ENCODE measurements at places on chromosomes 1 and 21.

GRCh38 chr1:206066479-206067171 is 13.7 kb downstream of the RHEX start:
- DNase-seq, result no peak

DNA sequence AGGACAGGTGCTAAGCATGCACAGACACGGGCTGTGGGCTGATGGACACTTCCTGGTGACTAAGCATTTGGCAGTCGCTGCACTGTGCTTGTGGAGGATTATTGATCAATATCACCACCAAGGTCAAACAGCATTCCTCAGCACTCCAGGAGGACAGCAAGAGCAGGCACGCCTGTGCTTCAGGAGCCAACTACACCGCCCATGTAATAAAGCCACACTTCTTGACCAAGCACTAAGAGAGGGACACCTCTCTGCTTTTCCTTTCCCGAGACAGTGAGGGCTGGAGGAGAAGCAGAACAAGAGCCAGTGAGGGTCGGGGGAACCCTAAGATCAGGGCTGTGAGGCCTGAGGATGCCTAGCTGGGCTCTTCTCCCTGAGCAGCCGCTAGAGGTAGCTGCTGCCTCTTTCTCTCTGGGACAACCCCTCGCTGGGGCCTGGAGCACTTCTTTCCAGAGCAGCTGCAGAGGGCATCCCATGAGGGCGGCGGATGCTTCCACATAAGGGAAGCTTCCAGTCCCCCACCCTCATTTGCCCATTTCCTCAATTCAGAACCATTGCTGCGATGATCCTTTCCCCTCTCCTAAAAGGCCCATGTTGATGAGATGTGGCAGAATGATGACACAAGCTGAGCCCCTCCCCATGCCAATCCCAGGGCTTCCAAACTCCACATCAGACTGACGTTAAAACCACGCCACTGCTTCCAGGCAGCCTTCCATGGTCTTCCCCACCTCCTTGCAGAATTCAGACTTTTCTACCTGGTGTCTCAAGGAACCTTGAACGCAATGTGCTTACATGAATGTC is 19.1 kb downstream of the RAB7B start:
- DNase-seq, result peak; percentile 64

- DNase-seq, result no peak
Observed at GRCh38 chr21:45084121-45084520, 9.7 kb downstream of the ADARB1 start.

DNA sequence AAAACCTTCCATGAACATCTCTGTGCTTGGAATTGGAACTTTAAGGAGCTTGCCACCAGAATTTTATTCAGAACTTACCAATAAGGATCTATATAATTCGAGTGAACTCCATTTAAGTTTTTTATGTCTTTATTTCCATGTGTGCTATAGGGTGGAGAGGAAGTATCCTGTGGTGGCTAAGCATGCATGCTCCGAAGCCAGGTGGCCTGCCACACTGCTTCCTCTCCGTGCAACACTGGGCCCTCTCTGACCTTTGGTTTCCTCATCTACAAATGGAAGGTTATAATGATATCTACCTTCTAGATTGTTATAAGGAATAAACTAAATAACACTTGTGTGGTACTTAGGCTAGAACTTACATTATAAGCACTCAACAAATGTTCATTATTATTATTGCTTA is 382.1 kb downstream of the PTPRC start:
- DNase-seq, result no peak

DNA sequence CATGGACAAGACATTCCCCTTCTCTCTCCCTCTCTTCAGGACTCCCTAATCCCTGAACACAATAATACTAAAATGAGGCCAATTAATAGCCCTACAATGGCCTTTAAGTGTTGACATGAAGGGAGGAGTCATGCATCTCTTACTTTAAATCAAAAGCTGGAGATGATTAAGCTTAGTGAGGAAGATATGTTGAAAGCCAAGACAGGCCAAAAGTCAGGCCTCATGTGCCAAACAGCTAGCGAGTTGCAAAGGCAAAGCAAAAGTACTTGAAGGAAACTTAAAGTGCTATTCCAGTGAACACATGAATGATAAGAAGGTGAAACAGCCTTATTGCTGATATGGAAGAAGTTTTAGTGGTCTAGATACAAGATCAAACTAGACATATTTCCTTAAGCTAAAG is 49.5 kb upstream of the CD46 start:
- DNase-seq, result no peak

DNA sequence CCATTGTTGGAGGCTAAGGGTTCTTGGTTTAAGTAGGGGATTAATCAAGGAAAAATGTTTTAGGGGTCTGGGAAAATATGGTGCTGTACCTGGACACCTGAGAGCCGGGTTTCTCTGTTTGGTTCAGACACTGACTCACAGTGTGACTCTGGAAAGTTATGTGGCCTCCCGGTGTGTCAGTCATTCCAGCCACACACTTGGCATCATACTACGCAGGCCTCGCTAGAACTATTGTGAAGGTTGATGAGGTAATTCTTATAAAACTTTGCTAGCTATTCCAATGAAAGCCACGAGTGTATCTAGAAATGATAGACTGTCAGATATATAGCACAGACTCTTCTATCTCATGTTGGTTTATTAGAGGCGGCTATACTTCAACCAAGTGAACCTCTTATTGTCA is 4.8 kb upstream of the CAMSAP2 start:
- no peak for DNase-seq

- no peak for DNase-seq
Observed at GRCh38 chr1:30645807-30646206, 77.6 kb downstream of the MATN1 start.

DNA sequence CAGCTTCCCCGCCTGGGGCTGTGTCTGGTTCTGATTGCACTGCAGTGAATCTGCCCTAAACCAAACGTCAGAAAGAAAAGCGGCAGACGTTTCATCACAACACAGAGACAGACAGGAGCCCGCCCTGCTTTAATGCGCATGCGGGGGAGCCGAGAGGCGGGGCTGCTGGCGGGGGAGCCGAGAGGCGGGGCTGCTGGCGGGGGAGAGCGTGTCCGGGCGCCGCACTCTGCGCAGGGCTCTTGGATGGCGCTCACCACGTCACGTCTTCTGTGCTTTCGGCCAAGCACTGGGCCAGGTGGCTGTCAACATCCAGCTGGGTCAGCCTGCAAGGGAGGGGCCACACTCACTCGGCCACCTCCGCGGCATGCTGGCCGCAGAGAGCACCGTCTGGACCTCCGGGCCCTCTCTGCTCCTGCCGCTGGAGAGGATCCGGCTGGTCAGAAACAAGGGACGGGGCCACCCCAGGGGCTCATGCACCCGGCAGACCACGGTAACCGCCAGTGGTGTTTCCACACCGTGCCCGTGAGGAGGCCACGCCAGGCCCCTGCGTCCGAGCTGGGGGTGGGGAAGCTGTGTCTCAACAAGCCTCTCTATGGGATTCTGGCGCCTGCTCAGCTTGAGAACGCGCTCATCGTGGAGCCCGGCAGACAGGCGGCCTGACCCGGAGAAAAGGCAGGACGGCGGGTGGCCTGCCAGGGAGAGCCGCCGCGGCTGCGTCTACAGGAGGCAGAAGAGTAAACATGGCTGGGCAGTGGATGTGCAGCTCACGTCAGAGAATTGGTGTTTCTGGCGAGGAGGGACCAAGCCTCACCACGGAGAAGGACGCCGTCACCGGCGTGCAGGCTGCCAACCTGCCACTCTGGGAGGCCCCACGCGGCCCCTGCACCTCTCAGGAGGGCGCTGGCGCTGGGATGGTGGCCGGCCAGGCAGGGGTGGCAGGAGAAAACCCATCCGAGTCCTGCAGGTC is 4.8 kb downstream of the FAAP20 start:
- peak; percentile 97 for DNase-seq

DNA sequence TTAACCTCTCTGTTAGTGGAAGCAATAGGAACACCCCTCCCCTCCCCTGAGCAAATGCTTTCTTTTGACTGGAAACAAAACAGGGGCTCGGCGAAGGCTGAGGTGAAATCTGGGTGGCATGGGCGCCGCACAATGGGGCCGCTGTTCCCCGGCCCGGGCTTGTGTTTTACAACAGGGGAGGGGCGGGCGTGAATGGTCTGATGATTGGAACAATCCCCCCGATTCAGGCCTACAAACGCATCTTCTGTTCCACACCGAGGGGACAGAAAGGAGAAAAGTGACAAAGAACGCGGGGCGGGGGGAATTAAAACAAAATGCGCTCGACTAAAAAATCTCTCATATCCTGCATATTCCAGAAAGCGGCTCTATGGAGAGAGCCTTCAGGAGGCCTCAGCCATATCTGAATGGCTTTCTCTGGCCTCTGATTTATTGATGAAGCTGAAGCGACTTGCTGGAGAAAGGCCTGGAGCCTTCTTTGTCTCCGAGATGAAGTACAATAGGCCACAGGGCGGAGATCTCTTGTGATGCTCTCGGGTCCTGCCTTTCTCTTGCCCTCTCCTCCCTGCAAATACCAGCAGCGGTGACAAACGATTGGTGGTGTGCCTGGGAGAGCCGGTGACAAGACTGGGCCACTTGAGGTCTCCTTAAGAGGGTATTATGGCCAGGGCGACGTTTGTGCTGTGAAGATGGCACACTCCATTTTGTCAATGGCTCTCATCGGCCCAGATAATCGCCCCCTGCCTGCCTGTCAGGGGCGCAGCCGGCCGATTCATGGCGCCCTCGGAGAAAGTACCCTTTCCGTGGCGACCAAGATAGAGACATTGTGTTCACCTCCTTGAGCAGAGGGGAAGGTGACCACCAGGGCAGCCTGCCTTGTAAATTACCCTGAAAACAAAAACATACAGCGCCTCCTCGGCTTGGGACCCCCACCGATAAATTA is 47.1 kb upstream of the OLIG2 start:
- no peak for DNase-seq

- DNase-seq, result no peak
Observed at GRCh38 chr1:155272466-155273342, 600 bp downstream of the CLK2 start.

DNA sequence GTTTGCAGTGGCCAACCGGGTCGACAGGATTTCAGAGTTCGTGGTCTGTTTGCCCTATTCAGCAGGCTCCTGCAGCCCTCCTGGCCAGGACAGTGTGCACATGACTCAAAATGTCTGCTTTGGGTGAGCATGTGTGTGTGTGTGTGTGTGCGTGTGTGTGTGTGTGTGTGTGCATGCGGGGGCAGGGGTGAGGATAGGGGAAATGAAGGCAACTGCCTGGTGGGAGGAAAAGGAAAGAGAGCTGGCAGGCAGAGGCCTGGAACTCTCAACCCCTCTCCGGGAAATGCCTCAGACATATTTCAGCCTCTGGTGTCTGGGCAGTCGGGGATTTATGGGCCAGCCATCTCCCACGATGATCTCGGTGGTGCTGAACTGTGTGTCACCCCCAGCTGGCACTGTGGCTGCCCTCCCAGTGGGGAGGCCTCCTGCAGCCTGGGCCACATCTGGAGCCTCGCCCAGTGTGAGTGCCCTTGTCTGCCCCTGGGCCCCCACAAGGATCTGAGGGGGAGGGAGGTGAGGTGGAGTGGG is 15.2 kb downstream of the CDCP2 start:
- peak; percentile 52 for DNase-seq

- DNase-seq, result no peak
Observed at GRCh38 chr1:151210830-151211229, 12.5 kb downstream of the PIP5K1A start.

DNA sequence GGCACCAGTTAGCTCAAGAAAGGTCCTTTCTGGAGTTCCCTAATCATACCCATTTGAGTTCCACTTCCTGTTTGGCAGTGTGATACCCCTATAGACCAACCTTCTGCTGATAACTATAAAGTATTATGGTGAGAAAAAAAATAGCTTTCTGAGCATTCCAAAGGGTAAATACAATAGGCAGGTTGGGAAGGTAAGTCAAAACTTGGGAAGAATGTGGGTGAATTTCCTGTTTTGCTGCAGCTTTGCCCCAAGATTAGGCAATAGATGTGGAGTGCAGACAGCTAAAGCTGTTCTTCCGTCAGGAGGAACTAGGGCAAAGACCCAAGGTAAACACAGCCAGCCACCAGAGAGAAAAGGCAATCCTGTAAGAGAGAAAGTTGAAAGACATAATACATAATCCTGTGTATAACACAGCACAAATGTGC is 49.9 kb upstream of the GUCA2A start:
- DNase-seq, result no peak

GRCh38 chr1:187877220-187877619 is 1048.5 kb downstream of the PLA2G4A start:
- no peak for DNase-seq

DNA sequence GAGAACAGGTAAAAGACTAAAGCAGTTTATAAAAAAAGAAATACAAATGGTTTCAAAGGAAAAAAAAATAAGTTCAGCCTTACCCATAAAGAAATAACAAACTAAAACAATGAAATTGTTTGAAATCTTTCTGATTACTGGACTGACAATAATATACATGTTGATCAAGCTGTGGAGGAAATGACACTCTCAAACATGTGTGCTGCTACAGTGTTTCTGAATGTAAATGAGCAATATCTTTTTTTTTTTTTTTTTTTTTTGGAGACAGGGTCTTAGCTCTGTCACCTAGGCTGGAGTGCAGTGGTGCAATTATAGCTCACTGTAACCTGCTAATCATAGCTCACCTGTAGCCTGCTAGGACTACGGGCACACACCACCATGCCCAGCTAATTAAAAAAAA is 6.5 kb downstream of the EPS15 start:
- DNase-seq, result no peak

- DNase-seq, result no peak
Observed at GRCh38 chr1:6419397-6419803, 319 bp downstream of the HES2 start.

DNA sequence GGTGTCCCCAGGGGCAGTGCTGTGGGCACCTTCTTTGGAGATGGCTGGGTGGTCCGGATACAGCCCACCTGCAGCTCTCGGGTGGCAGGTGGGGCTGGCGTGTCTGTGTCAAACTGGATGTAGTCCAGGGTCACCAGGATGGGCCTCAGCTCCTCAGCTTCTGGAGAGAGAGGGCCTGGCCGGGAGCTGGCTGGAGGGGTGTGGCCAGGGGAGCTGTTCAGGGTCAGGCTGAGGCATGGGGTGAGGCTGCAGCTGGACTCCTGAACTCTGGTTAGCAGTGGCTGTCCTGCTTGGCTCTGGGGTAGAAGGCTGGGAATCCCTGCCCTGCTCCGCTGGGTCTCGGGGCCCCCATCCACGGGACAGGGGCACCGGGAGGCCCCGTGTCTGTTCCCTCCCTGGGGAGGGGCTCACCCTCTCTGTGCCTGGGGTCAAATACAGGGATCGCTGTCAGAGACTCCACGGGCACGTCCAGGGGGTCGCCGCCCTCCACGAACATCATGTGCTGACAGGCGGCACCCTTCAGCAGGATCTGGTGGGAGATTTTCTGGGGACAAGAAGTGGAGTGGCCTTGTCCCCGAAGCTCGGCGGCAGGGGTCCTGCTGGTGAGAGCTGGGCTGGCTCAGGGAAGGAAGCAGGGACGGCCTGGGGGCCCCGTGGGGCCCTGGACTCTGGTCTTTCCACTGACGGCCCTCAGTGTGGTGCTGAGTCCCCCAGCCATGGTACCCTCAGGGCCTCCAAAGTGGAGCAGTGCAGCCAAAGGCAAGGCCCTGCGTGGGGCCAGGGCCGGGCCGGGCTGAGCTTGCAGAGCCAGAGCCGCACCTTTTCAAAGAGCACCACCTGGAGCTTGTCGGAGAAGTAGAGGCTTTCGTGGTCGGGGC is 4.1 kb upstream of the TMEM52 start:
- peak; percentile 33 for DNase-seq

- DNase-seq, result no peak
Observed at GRCh38 chr1:47679826-47680225, 242.0 kb downstream of the FOXD2 start.

Data from ELF-1 (cell line).